DMS153 (cell line): ENCODE measurements at places on chromosomes 2 and 18.

DNA sequence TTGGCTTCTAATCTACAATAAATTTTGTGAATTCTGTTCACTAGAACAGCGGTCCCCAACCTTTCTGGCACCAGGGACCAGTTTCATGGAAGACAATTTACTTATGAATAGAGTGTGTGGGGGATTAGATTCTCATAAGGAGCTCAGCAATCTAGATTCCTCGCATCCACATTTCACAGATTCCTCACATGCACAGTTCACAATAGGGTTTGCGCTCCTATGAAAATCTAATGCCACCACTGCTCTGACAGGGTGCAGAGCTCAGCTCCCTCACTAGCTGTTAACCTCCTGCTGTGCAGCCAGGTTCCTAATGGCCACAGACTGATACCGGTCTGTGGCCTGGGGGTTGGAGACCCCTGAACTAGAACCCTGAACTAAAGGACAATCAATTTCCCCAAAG lies 1568.6 kb upstream of the NXPH2 start:
- no peak for DNase-seq

DNA sequence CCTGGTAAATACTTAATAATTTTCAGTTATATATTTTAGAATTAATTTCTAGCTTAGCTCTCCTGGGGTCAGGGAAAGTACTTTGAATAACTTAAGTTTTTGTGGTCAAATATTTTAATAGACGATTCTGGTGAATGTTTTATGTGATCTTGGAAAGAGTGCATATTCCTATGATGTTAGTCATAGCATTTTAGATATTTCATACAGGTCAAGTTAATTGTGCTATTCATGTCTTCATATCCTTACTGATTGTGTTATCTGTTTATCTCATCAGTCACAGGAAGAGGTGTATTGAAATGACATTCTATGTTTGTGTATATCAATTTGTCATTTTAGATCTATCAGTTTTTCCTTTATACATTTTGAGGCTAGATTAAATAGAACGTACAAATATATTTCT lies 576.2 kb downstream of the CPS1 start:
- no peak for DNase-seq

DNA sequence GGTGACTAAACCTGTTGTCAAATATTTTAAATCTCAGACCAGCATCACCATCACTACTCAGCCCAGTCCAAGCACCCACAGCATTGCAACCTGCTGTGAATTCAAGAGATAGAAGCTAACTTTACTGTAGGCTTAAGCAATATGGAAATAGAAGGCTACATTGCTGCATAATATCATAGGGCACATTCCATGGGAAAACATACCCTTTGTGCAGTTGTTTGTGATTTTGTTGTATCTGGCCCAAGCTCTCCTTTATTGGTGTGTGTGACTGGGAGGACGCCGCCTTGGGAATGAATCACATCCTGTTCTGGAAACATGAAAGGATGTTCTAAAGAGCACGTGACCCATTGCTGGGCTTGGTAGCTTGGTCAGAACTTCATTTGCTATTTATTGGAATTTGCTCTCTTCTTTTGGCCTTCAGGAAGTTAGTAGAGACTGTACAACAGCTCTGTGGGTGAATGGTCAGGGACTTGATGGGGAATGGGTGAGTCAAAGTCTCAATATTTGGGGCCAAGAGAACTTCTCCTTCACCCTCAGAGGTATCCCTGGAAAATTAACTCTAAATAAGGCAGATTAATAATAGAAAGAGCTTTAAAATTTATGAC lies 106.8 kb upstream of the SERPINE2 start:
- no peak for DNase-seq

DNA sequence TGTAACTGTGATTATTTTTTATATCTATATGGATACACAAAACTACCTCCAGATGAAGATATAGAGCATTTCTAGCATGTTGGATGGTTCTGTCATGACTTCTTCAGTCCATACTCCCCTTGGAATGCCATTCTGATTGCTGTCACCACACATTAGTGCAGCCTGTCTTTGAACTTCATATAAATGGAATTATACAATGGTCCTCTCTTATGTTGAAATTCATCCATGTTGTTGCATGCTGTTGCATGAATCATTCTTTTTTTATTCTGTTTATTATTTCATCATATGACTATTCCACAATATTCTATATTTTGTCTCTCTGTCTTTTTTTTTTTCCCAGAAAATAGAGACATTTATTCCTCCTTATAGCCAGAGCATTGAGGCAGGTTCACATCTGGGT lies 74.1 kb downstream of the OSBPL6 start:
- no peak for DNase-seq

- no peak for DNase-seq
These were observed 42.2 kb upstream of the RTN4 start for GRCh38 chr2:55092439-55092838.

- DNase-seq: no peak
These were observed 1.1 kb downstream of the ATAD2B start for GRCh38 chr2:23925702-23926289.

DNA sequence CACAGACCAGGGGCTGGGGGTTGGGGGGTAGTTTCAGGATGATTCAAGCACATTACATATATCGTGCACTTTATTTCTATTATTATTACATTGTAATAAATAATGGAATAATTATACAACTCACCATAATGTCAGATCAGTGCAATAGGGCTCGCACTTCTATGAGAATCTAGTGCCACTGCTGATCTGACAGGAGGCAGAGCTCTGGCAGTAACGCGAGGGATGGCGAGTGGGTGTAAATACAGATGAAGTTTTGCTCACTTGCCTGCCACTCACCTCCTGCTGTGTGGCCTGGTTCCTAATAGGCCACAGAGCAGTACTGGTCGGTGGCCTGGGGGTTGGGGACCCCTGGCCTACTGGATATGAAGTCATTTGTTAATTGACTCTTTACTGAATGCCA lies 190.5 kb downstream of the CLIP4 start:
- no peak for DNase-seq

DNA sequence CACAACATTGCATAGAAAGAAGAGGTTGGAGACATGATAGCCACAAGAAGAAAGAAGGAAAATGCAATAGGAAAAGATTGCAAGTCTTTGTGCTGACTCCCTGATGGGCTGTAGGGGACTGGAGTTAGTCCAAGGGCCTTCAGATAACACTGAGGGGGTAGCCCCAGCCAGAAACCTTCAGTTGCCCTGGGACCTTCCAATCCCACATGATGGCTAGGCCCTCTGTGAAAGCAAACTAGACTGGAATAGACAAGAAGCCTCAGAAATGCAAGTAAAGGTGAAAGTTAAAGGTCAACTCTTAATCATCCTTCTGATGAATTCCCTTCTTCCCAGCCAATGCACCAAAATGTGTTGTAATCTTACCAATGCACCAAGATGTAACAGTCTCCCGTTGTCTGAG lies 19.2 kb downstream of the CMPK2 start:
- no peak for DNase-seq

DNA sequence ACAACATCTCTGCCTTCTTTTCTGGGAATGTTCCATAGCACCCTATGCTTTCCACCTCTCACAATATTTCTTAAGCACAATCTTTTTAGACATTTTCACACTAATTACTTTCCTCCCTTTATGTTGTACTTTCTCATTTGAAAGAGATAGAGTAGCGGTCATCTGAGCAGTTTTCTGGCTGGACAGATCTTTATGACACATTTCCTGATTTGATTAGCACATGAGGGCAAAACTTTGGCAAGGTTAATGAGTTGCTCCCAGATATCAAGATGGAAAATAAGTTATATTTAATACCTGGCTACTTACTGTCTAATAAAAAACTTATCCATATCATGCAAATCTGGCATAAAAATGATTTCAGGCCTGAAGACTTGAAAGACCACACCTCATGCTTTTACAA lies 723.9 kb downstream of the SOCS6 start:
- DNase-seq: no peak

DNA sequence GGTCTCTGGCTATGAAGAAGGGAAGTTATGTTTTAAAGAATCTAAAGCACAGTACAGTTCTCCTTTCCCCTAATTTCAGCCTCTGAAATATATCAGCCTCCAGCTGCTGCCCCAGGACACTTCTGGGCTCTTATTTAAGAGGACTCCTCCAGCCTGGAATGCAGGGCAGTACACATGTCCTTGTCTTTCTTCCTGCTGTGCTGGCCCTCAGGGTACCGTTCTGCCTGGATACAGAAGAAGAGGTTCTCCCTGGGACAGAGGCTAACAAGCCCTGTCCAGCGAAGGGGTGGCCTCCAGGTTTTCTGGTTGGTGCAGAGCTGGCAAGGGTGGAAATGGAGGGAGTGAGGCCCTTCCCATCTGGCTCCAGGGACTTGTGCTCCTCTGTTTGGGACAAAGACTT lies 22.1 kb downstream of the MLPH start:
- no peak for DNase-seq

GRCh38 chr18:45689396-45689795 lies 34.6 kb upstream of the SLC14A1 start:
- no peak for DNase-seq

- no peak for DNase-seq
These were observed 27.5 kb downstream of the EML4 start for GRCh38 chr2:42196403-42197267.

- no peak for DNase-seq
These were observed 67.3 kb downstream of the NCKAP5 start for GRCh38 chr2:133500917-133501316.

GRCh38 chr18:70455731-70456130 lies 166.9 kb downstream of the SOCS6 start:
- DNase-seq: no peak

DNA sequence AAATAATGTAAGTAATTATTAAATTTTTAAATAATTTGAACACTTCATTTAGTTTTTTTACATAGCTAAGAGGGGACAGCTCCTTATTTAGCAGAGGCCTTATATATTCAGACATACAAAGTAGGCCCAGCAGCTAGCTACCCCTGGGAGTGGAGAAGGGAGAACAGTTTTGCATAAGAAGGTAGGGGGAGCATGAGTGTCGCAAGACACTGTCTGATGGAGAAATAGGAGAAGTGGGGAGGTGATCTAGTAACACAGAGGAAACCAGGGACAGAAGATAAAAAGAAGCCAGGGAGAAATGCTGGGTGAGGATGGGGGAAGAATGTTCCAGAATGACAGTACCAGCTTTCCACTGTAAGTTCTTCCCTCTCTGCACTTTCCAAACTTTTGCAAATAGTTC lies 16.0 kb upstream of the RGPD4 start:
- DNase-seq: no peak

DNA sequence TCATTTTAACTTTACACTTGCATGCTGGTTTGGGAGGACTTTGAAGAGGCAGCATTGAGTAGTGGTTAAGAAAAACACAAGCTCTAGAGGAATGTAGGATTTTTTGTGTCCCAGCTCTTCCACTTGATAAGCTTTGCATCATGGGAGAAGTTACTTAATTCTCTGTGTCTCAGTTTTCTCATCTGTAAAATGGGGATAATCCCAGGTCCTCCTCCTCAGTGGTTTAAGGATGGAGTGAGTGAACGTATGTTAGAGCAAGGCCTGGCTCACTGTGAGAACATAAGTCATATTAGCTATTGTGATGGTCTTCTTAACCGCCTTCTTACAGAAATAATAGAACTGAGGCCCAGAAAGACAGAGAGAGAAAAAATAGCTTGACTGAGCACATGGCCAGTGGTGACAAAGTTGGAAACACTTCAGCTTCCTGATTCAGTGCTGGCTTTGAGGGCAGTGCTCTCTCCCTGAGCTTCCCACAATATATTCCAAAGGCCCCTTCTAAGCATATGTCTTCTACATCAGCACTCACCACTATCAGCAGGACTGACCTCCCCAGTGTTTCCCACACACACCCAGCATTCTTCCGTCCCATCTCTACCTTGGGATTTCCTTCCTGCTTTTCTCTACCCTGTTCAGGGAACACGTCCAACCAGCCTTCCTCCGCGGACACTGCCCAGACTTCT lies 214.9 kb upstream of the TNP1 start:
- DNase-seq: no peak

- DNase-seq: no peak
These were observed 16.1 kb downstream of the PRELID3A start for GRCh38 chr18:12423820-12424219.

GRCh38 chr2:181396256-181397123 lies 60.7 kb upstream of the ITGA4 start:
- DNase-seq: no peak

- DNase-seq: no peak
These were observed 11.3 kb downstream of the TTLL4 start for GRCh38 chr2:218721934-218722333.

DNA sequence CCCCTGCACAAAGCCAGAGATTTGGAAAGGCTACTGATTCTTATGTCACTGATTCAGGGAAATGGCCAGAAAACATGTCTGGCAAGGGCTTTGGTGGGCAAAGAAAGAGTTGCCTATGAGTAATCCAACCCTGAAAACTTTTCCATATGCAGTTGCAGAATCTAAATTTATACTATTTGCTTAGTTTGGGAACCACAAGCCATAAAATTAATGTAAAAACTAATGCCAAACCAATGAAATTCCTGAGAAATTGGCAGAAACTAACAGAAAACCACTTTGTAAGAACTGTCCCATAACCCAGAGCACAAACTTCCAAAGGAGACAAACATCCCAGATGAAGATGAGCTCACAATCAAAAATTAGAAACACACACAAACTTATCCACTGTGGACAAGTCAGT lies 48.8 kb downstream of the TCF4 start:
- no peak for DNase-seq

DNA sequence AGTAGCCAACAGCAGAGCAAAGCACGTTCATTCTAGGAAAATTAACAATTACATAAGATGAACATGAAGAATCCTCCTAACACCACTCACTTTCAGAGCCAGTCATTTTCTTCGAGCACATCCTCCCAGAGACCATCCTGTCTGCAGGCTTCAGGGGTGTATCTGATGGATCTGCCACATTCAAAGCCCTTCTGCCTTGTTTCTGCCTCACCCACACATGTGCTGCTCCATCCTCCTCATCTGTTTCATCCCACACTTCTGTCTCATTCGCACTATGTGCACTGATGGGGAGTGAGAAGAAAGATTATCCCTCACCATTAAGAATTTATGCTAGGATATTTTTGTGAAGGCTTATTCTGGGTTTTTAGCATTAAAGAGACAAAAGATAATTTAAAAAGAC lies 287.9 kb upstream of the PKDCC start:
- DNase-seq: no peak

DNA sequence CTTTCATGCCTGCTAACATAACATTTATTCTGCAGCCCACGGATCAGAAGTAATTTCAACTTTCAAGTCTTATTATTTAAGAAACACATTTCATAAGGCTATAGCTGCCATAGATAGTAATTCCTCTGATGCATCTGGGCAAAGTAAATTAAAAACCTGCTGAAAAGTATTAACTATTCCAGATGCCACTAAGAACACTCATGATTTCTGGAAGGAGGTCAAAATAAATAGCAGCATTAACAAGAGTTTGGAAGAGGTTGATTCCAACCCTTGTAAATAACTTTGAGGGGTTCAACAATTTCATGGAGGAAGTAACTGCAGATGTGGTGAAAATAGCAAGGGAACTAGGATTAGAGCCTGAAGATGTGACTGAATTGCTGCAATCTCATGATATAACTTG lies 77.6 kb downstream of the CCDC148 start:
- no peak for DNase-seq
